Stimulated activated CD8-positive, alpha-beta memory T cell treated with anti-CD3 and anti-CD28 coated beads, Interleukin-15, amount 100 ng/mL, for 1 hour (primary cell): ENCODE measurements at places on chromosomes 11 and 22.

DNA sequence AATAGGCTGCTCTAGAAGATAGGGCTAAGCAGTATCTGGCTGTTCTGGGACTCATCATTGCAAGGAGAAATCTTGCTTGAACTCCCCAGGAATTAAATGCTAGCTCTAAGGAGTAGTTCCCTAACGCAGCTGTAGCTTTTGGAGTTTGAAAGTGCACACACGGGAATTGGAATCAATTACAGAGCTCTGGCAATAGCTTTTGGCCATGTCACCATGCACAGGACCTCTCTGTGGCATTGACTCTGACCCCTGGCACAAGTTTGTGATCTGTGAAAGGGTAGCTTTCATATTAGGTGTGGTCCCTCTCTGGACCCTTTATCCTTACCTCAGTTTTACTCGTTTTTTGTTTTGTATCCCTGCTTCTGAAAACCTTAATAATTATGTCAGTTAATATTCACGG, 121.6 kb downstream of the FAT3 start:
- no peak for DNase-seq

GRCh38 chr11:129023968-129024676, 81.5 kb upstream of the TP53AIP1 start:
- no peak for DNase-seq

- no peak for DNase-seq
Measured at GRCh38 chr11:72743321-72744221, 8.6 kb downstream of the ARAP1 start.

DNA sequence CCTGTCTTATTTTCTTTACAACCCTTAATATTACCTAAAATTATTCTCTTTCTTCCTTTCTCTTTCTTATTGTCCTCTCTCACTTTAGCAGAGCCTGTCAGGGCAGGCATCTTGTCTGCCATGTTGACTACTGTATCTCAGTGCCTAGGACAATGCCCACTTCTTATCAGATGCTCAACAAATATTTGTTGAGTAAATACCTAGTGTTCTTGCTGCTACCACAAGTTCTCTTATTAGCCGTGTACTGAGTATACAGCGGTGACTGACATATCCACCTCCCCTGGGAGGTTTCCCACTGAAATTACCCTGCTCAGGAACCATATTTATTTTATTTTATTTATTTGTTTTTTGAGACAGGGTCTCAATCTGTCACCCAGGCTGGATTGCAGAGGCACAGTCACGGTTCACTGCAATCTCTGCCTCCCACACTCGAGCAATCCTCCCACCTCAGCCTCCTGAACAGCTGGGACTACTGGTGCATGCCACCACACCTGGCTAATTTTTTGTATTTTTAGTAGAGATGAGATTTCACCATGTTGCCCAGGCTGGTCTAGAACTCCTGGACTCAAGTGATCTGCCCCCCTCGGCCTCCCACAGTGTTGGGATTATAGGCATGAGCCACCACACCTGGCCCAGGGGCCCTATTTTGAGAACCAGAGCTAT, 6.7 kb downstream of the HPX start:
- no peak for DNase-seq

DNA sequence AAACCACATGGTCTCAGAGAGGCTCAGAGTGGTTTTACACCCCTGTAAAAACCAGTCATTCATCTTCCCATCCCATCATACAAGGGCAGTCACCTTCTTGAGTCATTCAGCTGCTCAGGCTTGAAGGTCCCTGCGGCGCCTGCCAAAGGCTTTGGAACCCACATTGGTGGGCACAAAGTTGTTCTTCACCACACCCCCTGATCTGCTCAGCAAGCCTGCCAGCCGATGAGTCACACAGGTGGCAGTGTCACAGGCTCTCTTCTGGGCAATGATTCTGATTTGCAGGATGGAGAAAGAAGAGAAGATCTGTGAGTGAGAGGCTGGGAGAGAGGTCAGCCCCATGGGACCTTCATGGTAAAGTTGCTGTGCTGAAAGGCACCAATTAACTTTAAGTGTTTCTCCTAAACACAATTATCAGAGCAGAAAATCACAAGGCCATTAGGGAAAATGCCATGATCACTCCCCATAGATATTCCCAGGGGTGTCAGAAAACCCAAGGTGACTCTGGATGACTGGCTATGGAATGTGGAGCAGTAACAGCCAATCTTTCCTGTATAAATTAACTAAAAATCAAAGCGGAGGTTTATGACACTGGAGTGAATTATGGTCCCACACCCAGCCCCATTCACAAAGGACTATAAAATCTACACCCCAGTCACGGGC, 4.4 kb downstream of the CALCA start:
- DNase-seq = no peak

DNA sequence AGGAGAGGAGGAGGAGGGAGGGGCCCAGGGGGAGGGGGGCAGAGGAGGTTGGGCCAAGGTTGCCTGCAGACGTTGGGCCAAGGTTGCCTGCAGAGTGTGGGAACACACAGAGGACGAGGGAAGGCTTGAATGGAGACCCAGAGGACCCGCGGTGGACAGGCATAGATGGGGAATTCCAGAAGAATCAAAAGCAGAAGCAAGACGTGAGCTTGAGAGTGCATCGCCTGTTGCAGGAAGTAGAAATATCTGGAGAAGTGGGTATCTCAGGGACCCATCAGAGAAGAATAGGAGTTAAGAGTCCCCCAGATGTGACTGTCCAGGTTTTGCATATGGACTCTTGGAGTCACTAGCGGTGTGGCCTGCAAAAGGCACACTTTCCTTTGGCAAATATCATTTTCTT, 670.2 kb downstream of the TBC1D22A start:
- DNase-seq = no peak

GRCh38 chr11:396511-396947, 2.5 kb downstream of the PKP3 start:
- no peak for DNase-seq

- no peak for DNase-seq
Measured at GRCh38 chr22:31621507-31622124, 40.4 kb downstream of the PISD start.

GRCh38 chr11:106208760-106209159, 131.3 kb downstream of the AASDHPPT start:
- no peak for DNase-seq

GRCh38 chr11:96112192-96113128, 188.6 kb upstream of the MTMR2 start:
- no peak for DNase-seq

- DNase-seq = no peak
Measured at GRCh38 chr22:38462960-38463784, 4.7 kb upstream of the KDELR3 start.
